GM12864 (cell line): ENCODE measurements at places on chromosomes 2 and 18.
A peak's percentile ranks its signal among the peaks of the same experiment; 100 is the strongest.

DNA sequence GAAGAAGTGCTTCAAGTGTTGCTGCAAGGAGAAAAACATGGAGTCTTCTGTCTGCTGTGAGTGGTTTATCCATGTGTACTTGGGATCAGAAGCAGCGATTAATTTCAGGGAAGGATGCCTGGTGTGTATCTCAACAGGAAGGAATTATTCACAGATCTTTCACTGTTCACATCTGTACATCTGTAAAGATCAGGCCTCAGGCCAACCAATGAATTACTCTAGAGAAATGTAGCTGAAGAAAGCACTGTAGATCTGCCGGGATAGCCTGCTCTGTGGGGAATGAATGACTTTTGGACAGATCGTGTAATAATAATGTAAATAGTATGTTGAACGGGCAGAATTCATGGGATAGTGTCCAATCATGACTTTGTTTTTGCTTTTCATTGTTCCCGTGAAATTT lies 54.0 kb upstream of the SPP2 start:
- no peak for DNase-seq

GRCh38 chr2:138272524-138273195 lies 228.9 kb upstream of the SPOPL start:
- no peak for DNase-seq

- no peak for DNase-seq
Observed at GRCh38 chr2:165698444-165698884, 95.6 kb downstream of the GALNT3 start.

DNA sequence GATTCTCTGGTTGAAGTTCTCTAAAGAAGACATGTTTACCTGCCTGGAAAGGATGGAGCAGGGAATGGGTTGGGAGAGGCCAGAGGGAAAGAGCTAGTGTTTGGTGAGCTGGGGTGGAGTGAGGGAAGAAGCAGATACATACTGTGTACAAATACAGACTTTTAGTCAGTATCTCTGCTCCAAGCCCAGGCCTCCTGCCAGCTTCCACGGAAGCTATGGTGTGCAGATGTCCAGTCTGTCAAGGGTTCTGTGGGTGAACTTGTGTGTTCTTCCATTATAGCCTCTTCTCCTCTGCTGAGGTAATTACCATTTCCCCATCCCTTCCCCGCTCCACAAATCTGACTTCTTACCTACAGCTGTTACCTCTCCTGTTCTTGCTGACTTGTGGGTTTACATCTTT lies 208.6 kb downstream of the HRH4 start:
- DNase-seq = no peak

DNA sequence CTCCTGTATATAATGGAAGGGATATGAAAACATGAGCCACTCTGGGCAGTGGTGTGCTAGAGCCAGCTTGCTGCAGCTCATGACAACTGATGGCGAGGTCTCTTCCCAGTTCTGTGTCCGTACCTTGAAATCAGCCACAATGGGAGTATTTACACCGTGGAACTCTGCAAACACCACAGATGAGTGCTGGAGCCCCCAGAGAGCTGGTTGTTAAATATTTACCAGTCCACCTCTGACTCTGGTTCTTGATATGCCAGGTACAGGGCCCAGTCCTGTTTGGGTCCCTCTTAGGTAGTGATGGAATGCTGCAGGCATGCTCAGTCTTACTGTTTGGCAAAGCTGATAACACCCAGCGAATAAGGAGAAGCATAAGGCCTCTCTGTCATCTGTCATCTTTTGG lies 116.1 kb upstream of the GLI2 start:
- DNase-seq = no peak

- no peak for DNase-seq
Observed at GRCh38 chr2:47128705-47129104, 26.4 kb downstream of the STPG4 start.

- DNase-seq = no peak
Observed at GRCh38 chr18:69383186-69383585, 17.5 kb upstream of the DOK6 start.

GRCh38 chr2:237790353-237790752 lies 8.2 kb upstream of the RBM44 start:
- DNase-seq = no peak

- no peak for DNase-seq
Observed at GRCh38 chr2:207385903-207386302, 143.9 kb upstream of the CREB1 start.

GRCh38 chr2:238712011-238712410 lies 135.9 kb upstream of the TWIST2 start:
- DNase-seq = no peak

DNA sequence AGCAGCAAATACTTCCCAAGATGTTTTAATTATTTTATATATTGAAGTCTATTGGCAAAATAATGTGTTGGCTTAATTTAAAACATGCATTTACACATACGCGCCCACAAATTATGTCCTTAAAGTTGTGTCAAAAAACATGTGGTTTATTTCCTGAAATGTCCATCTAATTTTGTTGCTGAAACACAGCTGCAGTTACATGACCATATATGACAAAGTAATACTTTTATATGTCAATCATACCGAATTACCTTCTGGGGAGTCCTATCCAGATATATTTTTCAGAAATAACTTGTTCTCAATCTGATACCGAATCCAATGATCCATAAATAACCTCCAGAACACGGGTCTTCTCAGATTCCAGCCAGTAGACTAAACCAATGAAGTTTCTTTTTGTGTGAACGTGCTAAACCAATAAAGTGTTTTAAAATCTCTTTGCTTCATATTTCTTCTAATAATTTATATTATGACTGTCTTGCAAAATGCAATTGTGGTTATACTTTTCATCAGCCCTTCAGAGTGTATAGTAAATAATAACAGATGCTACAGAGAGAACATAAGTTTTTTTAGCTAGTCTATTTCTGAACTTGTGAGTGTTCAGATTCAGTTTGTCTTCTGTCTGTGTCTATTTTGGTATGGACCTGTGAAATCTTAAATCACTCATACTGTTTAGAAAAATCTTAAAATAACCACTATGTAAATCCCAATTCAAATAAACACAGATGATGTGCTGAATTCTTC lies 2.4 kb downstream of the SCG2 start:
- DNase-seq = no peak

DNA sequence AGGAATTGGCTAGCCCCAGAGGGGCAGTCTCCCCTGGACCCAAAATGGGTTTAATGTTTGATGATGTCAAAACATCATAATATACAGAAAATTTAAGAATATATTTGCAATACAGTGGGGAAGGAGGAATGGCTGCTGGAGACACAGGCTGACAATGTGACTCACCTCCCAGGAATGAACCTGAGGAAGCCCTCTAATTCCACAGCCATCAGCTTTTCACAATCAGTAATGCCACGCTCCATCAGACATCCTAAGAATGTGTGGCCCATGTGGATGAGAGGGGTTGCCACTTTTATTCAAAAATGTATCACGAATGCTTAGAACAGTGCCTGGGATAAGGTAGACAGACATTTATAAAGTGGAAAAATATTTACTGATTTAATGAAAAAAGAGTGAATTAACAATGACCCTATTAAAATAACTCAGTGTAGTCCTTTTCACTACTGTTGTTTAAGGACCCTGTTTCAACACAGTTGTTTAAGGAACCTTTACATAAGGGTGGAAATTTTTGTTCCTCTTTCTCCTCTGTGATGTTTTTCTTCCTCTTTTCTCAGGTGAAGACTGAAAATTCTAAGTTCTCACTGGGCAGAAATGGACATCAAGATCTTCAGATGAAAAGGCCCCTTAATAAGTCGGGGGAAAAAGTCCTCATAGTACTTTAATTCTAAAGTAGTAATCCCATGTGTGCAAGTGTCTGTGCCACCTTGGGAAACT lies 17.5 kb upstream of the TMEM163 start:
- DNase-seq = no peak

DNA sequence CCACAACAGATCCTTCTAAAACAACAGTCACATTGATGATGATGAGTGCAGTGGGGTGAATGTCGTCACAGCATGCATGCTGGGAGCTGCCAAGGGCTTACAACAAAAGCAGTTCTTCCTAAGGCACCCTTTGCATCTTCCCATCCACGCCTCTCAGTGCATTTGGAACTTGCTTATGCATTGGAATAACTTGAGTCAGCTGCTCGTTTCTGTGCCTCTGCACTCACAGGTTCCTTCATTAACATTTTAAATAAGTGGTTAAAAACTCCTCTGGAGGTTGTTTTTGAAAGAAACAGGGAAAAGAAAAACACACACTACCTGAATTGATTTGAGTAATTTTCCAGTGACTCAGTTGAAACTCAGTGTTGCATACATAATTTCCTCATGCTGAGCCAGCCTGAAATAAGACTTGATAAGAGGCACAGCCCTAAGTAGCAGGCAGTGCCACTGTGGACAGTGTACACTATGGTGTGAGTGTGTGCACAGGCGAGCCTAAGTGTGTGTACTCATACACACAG lies 46.8 kb upstream of the TRIM43B start:
- no peak for DNase-seq

- DNase-seq = no peak
Observed at GRCh38 chr2:29894822-29895614, 26.4 kb downstream of the ALK start.

DNA sequence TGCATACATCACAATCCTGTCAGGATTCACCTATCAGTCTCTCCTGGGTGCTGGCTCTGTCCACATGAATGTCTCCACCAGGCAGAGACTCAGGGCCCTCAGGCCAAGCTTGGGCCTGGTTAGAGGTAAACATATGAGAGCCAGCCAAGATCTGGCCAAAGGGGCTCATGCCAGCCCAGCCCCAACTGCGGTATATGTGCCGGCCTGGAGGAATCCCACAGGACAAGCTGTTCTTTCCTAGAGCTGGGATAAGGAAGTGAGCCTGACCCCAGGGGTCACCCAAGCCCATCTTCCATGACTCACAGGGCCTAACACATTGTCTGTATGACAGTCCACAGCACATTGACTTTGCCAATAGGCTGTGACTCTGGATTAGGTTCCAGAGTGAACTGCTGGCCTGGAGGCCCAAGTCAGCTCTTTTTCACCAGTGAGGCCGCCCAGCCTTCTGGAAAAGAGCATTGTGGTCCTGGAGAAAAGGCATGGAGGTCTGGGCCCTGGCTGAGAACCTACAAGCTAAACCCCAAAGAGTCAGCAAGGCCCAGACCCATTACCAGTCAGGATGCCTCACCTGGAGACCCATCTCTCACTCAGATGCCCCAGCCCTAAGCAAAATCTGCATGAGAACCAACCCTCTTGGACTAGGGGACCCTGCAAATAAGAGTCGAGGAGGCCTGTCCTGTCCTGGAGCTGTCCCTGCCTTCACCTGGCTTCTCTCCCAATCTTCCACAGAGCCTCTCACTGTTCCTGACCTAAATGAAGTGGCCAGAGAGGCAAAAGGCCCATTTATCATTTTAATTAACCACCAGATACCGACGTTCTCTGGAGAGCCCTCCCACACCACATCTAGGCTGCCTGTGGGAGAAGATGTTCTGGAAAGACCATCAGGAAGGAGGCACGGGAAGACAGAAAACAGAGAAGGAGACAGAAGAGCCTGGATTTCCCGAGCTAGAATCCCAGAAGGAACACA lies 120.9 kb upstream of the PKDCC start:
- DNase-seq = no peak

DNA sequence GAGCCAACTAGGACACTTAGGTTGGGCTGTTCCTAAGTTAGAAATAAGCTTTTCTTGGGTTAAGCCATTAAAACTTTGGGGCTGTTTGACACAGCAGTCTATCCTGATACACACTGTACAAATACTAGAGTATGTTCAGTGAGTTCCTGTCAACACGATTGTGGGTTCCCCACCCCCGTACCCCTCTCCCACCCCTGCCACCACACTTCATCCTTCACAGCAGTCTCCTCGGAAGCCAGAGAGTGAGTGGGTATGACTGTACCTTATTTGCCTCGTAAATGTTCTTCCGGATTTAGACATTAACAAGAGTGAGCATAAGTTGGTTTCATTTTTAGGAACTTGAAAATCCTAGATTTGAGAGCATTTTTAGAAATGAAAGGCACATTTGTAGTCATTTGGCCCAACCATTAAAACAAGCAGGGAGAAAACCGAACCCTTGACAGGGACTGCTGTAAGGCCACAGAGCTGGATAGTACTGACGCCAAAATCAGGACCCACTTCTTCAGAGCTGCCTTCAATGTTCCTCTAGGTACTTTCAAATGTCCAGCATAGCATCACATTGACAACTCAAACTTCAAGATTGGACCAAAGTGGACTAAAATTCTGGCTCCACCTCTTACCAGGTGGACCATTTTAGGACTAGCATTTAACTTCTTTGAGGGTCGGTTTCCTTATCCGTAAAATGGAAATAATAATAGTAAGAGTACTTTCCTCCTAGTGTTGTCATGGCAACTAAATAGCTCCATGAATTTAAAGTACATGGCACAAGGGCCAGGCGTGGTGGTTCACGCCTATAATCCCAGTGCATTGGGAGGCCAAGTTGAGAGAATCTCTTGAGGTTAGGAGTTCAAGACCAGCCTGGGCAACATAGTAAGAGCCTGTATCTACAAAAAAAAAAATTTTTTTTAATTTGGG lies 166.3 kb upstream of the SERTAD2 start:
- DNase-seq = peak; percentile 86

DNA sequence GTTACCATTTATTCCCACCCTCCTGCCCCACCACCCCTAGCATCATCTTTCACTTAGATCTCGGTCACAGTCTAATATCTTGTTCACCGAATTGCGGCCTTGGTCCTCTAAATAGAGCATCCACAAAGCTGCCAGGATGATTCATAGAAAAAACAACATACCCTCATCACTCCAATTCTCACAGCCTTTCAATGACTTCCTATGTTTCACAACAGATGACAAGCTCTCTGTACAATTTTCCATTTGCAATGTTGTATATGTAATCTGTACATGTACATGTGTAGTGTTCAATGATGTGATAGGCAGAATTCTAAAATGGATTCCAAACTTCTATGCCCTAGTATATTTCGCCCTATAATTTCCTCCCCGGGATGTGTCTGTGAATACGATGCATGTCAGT lies 675.6 kb upstream of the CELF4 start:
- DNase-seq = no peak
